Activated CD4-positive, alpha-beta memory T cell treated with anti-CD3 and anti-CD28 coated beads, Interleukin-2, amount 10 ng/mL, durations not matched to agents 7 days and 5 days (primary cell): ENCODE measurements at places on chromosomes 3 and 15. TPM values are rescaled to one million over a fixed set of nuclear protein-coding genes. Genes with fewer than 3 reads are reported as not detected.
A peak's percentile ranks its signal among the peaks of the same experiment; 100 is the strongest.

DNA sequence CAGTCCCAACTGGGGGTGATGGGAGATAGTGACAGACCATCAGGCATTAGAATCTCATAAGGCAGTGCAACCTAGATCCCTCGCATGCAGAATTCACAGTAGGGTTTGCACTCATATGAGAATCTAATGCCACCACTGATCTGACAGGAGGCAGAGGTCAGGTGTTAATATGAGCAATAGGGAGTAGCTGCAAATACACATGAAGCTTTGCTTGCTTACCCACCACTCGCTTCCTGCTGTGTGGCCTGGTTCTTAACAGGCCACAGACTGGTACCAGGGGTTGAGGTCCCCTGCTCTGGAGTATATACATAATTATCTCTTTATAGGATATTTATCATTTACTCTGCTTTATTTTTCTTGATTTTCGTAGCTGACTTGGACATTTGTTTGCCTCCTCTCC is 36.0 kb upstream of the ZMAT3 start:
- H3K27ac ChIP-seq = no peak overlapping the region
- H3K4me3 ChIP-seq = no peak overlapping the region
- no peaks in the 10 kb centered on the region for H3K36me3 ChIP-seq
- peaks cover 11% of the 10 kb centered on the region for H3K27me3 ChIP-seq
- no peak for DNase-seq

GRCh38 chr15:94229591-94230369 is 1.6 kb upstream of the MCTP2 start:
- H3K4me1 ChIP-seq = peaks cover 58% of the 10 kb centered on the region
- H3K36me3 ChIP-seq = peaks cover 12% of the 10 kb centered on the region
- H3K4me3 ChIP-seq = peak overlapping the region; percentile 87
- peaks cover 9% of the 10 kb centered on the region for H3K27me3 ChIP-seq
- peak overlapping the region; percentile 98 for H3K27ac ChIP-seq

AADACL2 gene
- total RNA-seq = not detected

DNA sequence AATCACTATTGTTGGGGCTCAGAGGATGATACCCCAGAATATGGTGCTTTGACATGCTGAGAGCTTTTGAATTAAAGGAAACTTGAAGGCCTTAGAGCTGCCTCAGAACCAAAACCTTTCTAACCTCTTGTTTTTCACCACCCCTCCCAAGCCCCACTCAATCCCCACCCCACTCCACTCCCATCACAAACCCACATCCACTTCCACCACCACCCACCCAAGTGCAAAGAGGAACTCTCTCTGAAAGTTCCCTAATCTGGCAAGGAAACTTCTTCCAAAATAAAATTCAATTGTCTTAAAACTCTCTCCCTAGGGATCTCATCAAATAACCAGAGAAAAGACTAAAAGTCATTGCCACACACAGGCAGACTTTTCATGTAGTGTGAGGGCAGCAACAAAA is 301.2 kb upstream of the ARHGEF26 start:
- no peak overlapping the region for H3K4me3 ChIP-seq
- no peak overlapping the region for H3K27ac ChIP-seq
- no peaks in the 10 kb centered on the region for H3K27me3 ChIP-seq
- no peaks in the 10 kb centered on the region for H3K36me3 ChIP-seq
- DNase-seq = no peak
- peaks cover 11% of the 10 kb centered on the region for H3K4me1 ChIP-seq

DNA sequence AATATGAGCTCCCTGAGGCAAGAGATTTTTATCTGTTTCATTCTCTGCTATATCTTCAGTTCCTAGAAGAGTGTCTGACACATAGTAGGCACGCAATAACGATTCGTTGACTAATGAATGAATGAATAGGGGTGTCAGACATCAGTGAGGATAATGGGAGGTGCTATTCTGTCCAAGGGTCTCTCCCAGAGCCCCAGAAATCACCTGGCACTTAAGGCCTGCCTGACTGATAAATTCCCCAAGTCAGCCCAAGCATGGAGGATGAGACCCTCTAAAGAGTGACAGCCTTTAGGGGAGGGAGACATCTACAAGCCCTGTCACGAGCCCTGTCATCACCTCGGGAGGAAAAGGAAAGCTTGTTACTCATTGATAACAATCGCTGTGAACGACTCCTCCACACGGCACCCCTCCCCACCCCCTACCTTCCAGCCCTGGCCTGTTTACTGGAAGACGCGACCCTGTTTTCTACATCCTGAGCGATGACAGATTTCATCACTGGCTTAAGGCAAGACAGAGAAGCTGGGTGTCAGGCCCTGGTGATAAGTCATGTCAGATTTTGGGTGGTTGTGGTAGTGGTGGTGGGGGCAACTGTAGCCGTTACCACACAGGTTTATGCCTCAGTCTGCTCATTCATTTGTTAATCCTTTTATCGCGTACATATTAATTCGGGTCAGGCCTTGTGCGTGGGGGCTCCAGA is 23.1 kb downstream of the BHLHE40 start:
- H3K4me1 ChIP-seq = peaks cover 72% of the 10 kb centered on the region
- peak overlapping the region; percentile 49 for H3K4me3 ChIP-seq
- H3K27ac ChIP-seq = peak overlapping the region; percentile 86
- H3K36me3 ChIP-seq = no peaks in the 10 kb centered on the region
